Stimulated activated CD4-positive, alpha-beta T cell treated with anti-CD3 and anti-CD28 coated beads, Interleukin-1b, Interleukin-23, amount 100 ng/mL, for 24 hours (primary cell): ENCODE measurements at places on chromosomes 12 and 14.

DNA sequence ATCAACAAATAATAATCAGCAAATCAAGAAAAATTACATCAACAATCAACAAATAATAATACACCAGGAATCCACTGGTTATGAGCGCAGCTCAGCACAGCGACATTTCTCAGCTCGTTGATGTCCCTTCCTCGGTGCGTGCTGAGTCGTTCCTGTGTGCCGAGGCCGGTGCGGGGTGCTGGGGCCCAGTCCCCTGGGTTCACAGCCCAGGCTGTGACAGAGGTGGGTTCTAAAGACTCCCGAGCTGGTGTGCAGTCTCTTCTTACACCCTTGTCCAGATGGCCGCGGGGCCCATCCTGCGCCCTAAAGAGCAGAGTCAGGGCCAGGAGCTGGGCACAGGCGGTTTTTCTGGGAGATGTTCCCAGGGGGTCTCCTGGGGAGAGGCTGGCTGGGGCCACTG lies 26.9 kb upstream of the TRAF3 start:
- no peak for DNase-seq

DNA sequence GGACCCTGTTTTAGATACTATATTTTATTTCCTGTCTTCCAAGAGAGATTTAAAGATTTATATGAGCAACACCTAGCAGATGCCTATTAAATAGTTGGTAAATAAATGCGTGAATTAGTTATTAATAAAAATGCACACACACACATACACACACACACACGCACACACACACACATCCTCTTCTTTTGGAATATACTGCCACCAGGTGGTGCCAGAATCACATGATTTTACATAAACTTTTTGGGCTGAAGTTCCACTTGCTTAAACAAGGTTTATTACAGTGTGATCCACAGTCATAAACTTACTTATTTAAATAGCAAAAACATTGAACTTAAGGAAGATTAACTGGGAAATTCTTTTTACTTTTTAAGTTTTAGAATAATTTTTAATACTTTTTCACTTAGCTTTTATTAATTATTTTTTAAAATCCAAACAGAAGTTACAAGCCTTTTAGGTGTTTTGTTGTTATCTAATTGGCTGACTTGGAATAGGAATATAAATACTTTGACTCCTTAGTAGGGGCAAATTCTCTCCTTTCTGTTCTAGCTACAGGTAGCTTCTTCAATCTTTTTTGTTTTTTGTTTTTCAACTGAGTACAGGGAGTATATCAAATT lies 17.5 kb downstream of the RAD51B start:
- DNase-seq, result no peak

DNA sequence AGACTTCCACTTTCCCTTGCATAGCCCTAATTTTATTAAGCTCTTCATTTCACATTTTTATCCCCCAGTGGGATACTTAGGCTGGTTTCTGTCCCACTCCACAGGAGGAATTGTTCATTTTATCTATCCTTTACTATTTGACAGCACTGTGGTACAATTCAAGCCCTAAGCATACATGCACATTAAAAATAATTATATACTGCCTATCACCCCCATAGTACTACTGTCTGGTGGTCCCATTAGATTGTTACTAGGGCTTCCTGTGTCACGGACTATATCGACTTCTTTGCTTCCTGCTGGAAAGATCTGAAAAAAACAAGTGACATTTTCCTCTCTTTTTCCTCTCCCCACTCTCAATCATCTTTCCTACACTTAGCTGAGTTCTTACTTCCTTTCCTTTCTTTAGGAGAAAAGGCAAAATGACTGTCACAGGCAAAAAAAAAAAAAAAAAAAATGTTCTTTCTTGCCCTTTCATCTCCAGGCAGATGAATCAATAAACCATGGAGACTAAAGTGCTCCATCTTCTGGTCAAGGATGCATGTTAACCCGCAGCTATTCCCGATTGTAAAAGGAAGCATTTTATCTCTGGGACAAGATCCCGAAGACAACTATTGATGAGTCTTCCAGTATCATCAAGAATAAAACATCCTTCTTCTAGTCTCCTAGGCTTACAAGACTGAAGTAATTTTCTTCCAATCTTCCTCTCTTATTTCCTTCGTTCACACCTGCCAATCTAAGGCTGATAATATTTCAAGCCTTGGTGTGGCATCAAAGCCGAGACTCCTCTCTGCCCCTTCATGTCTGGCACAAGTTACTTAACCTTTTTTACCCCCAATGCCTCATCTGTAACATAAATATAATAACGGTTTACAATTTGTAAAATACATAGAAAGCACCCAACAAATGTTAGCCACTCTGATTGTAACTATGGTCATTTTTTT lies 94.4 kb upstream of the PLEKHG7 start:
- DNase-seq, result no peak

- DNase-seq, result no peak
Observed at GRCh38 chr12:114685869-114686268, 1.9 kb upstream of the TBX3 start.

DNA sequence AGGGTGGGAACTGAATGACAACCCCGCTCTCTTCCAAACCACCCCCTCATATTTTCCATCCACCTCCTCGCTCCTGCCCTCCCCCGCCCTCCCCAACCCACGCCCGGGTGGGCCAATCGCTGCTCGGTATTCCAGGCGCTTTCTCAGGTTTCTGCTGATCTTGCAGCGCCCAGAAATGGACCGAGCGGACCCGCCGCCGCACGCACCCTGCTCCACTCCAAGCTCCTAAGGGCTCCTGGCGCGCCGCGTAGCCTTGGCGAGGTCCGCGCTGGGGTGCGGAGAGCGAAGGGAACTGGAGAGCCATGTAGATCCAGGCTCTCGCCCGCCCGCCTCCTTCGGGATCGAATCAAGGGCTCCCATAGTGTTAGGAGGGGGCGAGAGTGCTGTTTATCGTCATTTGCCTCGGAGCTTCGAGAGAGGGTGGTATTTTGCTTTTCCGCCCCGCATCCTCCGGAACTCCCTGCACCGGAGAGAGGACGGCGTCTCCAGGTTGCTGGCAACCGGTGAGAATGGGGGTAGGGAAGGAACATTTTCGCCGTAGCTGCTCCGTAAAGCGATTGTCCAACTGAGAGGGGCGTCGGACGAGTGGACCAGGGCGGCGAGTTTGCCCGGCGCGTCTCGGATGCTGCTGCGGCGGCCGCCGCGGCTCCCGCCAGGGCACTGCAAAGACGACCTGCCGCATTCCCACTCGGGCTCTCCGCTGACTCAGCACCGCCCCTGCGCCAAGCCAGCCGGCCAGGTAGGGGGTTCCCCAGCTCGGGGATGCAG lies at the start of gene KCNA1:
TSS of gene KCNA1 (plus strand) at position 172 of the 768 bp plus-strand sequence. CDS start 1,474 bp downstream, outside the sequence.
- no peak for DNase-seq

- no peak for DNase-seq
Observed at GRCh38 chr12:116126610-116127009, 150.9 kb downstream of the MED13L start.

DNA sequence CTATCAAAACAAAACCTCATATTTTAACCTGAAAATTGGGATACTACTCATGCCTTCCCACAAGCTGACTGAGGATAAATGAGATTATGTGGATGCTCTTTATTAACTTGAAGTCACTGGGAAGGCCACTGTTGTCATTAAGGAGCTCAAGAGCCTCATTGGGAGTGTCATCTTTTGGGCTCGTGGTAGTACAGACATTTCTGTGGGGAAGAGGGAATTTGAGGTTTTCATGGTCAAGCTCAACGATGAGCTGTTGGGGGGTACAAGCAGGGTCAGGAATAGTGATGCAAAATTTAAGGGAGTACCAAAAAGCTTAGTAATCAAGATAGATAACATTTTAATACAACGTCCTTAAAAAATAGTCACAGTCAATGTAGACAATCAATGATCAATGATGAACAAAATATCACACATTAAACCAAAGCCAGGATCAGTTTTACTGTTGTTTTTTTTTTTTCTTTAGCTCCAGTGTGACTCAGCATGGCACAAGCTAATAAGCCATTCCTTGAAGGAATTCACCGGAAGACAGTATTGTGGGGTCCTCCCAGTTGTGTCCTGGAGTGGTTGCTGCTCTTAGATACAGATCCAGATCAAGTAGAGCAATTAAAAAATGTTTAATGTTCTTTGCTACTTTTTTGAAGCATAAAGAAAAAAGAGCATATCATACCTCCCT lies 130.9 kb downstream of the C12orf75 start:
- DNase-seq, result no peak

DNA sequence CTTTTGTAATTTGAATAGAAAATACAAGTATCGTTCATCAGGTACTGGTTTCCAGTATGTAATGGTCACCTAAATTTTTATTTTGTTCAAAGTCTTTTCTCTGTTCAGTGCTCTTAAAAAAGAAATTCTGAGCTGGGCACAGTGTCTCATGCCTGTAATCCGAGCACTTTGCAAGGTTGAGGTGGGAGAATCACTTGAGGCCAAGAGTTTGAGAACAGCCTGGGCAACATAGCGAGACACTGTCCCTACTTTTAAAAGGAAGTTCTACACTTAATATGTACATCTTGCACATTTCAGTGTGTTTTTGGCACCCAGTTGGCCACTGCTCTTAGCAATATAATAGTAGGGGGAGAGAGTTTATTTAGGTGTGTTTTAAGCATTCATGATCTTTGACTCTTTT lies 27.9 kb downstream of the PCNX1 start:
- no peak for DNase-seq

DNA sequence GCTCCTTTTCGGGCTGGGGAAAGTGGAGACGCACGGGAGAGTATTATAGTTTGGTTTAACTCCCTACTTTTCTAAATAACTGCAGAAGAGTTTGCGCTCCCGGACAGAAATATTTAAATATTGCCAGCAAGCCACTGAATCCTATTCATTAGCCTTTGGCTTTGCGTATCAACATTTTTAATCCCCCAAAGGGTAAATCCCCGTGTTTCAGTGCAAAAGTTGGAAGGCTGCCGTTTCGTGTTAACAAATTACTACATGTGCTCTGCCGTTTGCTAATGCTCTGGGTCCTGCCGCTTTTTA lies 372 bp upstream of the DPF3 start:
- no peak for DNase-seq
